Naive thymus-derived CD4-positive, alpha-beta T cell (primary cell): ENCODE measurements at places on chromosomes 3 and 15. TPM values are rescaled to one million over a fixed set of nuclear protein-coding genes. Genes with fewer than 3 reads are reported as not detected.

Gene GALNT15
- total RNA-seq: 0.08 and 0.46 TPM in 2 replicates

Gene TF
- 0.54 TPM for total RNA-seq

DNA sequence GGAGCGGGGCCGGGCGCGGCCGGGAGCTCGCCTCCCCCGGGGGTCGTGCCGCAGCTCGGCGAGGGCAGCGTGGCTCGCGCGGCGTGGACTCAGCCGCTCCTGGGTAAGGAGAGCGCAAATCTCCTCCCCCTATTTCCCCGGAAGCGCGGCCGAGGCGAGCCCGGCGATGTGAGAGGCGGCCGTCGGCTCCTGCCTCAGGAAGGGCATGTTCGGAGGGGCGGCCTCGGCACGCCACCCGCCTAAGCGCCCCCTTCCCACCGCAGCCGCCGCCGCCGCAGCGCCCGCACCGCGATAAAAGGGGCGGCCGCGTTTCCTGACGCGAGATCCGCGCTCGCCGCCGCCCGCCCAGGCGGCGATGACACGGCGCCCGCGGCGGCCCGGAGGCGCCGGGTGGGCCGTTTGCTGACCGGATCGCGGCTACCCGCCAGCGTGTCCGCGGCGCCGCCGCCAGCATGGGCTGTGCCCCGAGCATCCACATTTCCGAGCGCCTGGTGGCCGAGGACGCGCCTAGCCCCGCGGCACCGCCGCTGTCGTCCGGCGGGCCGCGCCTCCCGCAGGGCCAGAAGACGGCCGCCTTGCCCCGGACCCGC, at the start of gene PDE8A:
PDE8A (plus strand) TSS at position 146 of the 590 bp plus-strand sequence; CDS start at position 453, 307 bp downstream.
- no peaks in the 10 kb centered on the region for H3K27me3 ChIP-seq
- H3K4me1 ChIP-seq: peaks cover 19% of the 10 kb centered on the region
- peak; percentile 40 for DNase-seq
- no peaks in the 10 kb centered on the region for H3K36me3 ChIP-seq
- H3K4me3 ChIP-seq: peak within 1 kb of the TSS; percentile 98

GRCh38 chr15:86654501-86654900, 574.8 kb downstream of the AGBL1 start:
- H3K27me3 ChIP-seq: no peaks in the 10 kb centered on the region
- H3K4me3 ChIP-seq: no peak overlapping the region
- H3K4me1 ChIP-seq: peaks cover 44% of the 10 kb centered on the region
- no peak overlapping the region for H3K27ac ChIP-seq
- H3K36me3 ChIP-seq: no peaks in the 10 kb centered on the region

DNA sequence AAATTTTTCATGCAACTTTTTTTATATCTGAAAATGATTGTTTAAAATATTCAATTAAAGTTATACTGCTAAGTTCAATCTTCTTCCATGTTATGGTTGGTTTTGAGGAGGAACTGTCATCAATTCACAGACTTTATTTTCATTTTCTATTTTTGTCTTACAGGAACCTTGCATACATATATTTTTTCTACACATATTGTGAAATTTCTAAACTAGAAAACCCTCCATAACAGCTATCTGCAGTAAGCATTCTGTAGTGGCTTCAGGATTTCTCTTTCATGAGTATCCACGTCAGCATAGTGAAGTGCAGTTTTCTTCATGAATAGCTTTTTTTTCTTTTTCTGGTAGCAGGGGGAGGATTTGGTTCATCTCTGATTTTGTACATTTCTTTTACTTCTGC, 48.2 kb downstream of the ATR start:
- H3K27me3 ChIP-seq: no peaks in the 10 kb centered on the region
- no peaks in the 10 kb centered on the region for H3K4me1 ChIP-seq
- DNase-seq: no peak

GRCh38 chr15:64105113-64105704, 9.4 kb downstream of the SNX1 start:
- no peak overlapping the region for H3K27ac ChIP-seq
- DNase-seq: no peak
- no peak overlapping the region for H3K4me3 ChIP-seq
- no peaks in the 10 kb centered on the region for H3K27me3 ChIP-seq
- peaks cover 4% of the 10 kb centered on the region for H3K36me3 ChIP-seq

- no peaks in the 10 kb centered on the region for H3K36me3 ChIP-seq
- no peak overlapping the region for H3K27ac ChIP-seq
- no peaks in the 10 kb centered on the region for H3K4me1 ChIP-seq
- no peaks in the 10 kb centered on the region for H3K27me3 ChIP-seq
These were observed 15.1 kb upstream of the RPS27L start for GRCh38 chr15:63172376-63172775.

GRCh38 chr15:100692246-100692645, 89.9 kb downstream of the ASB7 start:
- H3K27ac ChIP-seq: no peak overlapping the region
- no peaks in the 10 kb centered on the region for H3K36me3 ChIP-seq
- DNase-seq: no peak
- H3K4me3 ChIP-seq: no peak overlapping the region

Gene CCR9
- total RNA-seq: 0.51 TPM

- no peak overlapping the region for H3K27ac ChIP-seq
- H3K36me3 ChIP-seq: no peaks in the 10 kb centered on the region
- no peaks in the 10 kb centered on the region for H3K4me1 ChIP-seq
- no peak overlapping the region for H3K4me3 ChIP-seq
These were observed 3.6 kb upstream of the GRAMD1C start for GRCh38 chr3:113834983-113835382.

GRCh38 chr3:27216955-27217552, 152.1 kb downstream of the NEK10 start:
- DNase-seq: no peak
- no peaks in the 10 kb centered on the region for H3K4me1 ChIP-seq
- no peaks in the 10 kb centered on the region for H3K36me3 ChIP-seq
- no peaks in the 10 kb centered on the region for H3K27me3 ChIP-seq
- no peak overlapping the region for H3K4me3 ChIP-seq
- H3K27ac ChIP-seq: no peak overlapping the region

DNA sequence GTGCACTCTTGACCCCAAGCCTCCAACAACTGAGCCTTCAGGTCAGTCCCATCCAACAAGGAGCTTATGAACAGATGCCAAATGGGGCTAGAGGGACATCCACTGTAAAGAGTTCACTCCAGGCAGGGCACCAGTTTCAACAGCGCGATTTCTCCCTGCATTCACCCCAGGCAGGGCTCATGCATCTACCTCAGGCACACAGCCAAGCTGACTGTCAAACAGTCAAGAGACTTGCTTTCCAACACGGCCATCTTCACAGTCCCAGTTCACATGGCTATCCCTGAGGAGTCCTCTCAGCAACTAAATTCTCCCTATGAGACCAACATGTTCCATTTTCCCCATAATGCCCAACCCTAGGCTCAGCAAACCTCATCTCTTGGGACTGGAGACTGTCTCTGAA, 17.7 kb downstream of the SLC25A20 start:
- peaks cover 40% of the 10 kb centered on the region for H3K36me3 ChIP-seq
- no peak overlapping the region for H3K4me3 ChIP-seq
- no peaks in the 10 kb centered on the region for H3K27me3 ChIP-seq
- no peaks in the 10 kb centered on the region for H3K4me1 ChIP-seq

DNA sequence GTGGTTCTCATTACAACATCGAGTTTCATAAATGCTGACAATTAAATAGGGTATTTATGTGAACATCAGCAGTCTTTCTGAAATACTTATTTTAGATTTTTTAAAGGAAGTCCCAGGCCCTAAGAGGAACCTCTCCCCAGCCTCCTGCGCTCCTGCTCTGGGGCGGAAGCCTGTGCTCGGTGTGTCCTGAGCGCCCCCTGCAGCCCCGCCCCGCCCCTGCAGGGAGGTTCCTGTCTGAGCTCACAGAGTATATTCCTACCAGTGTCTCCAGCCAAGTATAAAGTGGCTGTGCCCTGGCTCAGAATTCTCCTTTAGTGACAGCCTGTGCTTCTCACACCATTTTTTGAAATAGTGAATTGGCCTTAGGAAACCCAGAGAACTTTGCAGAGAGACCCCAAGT, 567.9 kb downstream of the GOLGA6L6 start:
- H3K4me1 ChIP-seq: no peaks in the 10 kb centered on the region
- DNase-seq: no peak
- no peak overlapping the region for H3K4me3 ChIP-seq
- H3K27ac ChIP-seq: no peak overlapping the region
- no peaks in the 10 kb centered on the region for H3K27me3 ChIP-seq

- H3K27me3 ChIP-seq: no peaks in the 10 kb centered on the region
- no peak for DNase-seq
- H3K4me3 ChIP-seq: peak overlapping the region; percentile 86
- H3K36me3 ChIP-seq: peaks cover 7% of the 10 kb centered on the region
- H3K27ac ChIP-seq: no peak overlapping the region
These were observed 3.0 kb downstream of the SMC4 start for GRCh38 chr3:160402221-160403027.

Gene CPB1
- total RNA-seq: not detected

- no peak overlapping the region for H3K4me3 ChIP-seq
- DNase-seq: no peak
- H3K27me3 ChIP-seq: no peaks in the 10 kb centered on the region
- no peaks in the 10 kb centered on the region for H3K36me3 ChIP-seq
- no peak overlapping the region for H3K27ac ChIP-seq
These were observed 201.6 kb upstream of the RGMA start for GRCh38 chr15:93290618-93290946.

GRCh38 chr15:60745469-60746061, 266.6 kb upstream of the ICE2 start:
- no peaks in the 10 kb centered on the region for H3K4me1 ChIP-seq
- no peaks in the 10 kb centered on the region for H3K27me3 ChIP-seq
- DNase-seq: no peak
- H3K36me3 ChIP-seq: no peaks in the 10 kb centered on the region
- H3K27ac ChIP-seq: no peak overlapping the region

DNA sequence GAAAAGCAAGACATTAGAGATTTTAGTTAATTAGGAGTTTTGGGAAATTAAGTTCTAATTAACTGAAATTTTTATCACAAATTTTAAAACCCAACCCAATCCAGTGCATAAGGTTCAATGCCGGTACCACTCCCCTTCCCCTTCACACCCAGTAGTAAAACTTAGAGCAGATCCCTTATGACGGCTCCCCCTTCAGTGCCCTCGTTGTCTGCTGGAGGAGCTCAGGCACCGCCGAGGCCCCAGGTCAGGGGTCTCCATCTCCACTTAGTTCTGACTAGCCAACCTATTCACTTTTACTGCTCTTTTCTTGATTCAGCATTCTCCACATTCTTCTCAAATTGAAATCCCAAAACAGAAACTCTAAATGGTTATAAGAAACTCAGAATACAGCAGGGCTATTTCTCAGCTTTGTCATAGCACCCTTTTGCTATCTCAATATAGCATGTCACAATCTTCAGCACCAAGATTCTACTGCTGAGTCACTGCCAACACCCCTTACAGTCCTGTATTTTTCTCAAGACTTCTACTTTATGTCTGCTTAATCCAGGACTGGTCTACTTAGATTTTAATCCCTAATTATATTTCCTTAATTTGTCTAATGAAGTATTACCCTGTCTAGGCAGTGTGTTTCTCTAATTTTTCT, 39.8 kb downstream of the TUBGCP4 start:
- no peak for DNase-seq
- H3K27me3 ChIP-seq: no peaks in the 10 kb centered on the region
- no peaks in the 10 kb centered on the region for H3K4me1 ChIP-seq
- no peak overlapping the region for H3K27ac ChIP-seq

DNA sequence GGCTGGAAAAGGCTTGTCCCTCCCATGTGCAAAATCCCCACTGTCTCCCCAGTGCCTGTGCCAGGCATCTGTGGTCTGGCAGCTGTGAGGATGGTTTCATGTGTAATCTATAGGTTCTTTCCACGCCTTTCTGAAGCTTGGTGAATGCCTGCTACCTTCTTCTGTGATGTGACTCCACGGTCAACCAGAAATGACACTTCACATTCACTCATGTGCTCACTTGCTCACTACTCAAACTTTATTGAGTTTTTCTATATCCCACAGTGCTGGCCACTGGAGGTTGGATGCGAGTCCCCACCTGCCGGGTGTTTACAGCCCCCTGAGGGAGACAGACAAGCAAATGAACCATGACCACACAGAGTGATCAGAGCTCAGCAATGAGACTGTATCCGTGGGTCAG, 27.9 kb upstream of the TLE3 start:
- no peak overlapping the region for H3K4me3 ChIP-seq
- no peaks in the 10 kb centered on the region for H3K36me3 ChIP-seq
- H3K27me3 ChIP-seq: no peaks in the 10 kb centered on the region

Gene GATA2
- total RNA-seq: 70.9 TPM

Gene SERINC4
- total RNA-seq: not detected

DNA sequence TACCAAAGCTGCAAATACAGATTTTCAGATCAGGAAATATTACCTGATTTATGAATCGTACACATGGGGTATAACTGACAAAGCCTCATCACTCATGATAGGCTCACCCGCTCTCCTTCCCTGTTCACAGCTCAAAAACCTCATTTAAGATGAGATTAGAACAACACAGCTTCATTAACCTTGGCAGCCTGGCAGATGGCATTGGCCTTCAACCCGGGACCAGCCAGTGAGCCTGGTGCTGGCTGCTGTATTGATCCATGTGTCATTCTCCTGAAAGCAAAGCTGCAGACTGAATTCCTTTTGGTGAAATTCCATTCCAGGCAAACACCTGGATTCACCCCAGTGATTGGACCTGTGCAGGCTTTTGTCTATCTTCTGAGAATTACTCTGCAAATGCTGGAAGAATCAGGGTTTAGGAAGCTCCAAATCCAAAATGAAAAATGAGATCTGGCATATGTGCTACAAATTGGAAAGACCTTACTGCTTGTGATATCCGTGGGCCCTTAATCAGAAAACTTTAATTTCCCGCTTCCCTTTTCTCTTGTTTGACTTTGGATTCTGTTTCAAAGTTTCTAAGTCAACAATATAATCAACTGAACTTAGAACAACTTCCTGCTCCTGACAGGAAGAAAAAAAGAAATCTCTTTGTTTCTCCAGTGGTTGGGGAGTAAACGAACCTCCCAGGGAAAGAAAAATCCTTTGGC, 189.1 kb upstream of the KBTBD8 start:
- H3K27ac ChIP-seq: no peak overlapping the region
- H3K36me3 ChIP-seq: no peaks in the 10 kb centered on the region

Gene GOLGA6L7
- total RNA-seq: not detected in 2 replicates

- H3K27me3 ChIP-seq: no peaks in the 10 kb centered on the region
- DNase-seq: no peak
- peak overlapping the region; percentile 93 for H3K27ac ChIP-seq
- peak overlapping the region; percentile 80 for H3K4me3 ChIP-seq
- H3K36me3 ChIP-seq: no peaks in the 10 kb centered on the region
- peaks cover 13% of the 10 kb centered on the region for H3K4me1 ChIP-seq
These were observed 595 bp downstream of the DPH6 start for GRCh38 chr15:35545316-35545823.

Gene MUC13
- total RNA-seq: not detected

DNA sequence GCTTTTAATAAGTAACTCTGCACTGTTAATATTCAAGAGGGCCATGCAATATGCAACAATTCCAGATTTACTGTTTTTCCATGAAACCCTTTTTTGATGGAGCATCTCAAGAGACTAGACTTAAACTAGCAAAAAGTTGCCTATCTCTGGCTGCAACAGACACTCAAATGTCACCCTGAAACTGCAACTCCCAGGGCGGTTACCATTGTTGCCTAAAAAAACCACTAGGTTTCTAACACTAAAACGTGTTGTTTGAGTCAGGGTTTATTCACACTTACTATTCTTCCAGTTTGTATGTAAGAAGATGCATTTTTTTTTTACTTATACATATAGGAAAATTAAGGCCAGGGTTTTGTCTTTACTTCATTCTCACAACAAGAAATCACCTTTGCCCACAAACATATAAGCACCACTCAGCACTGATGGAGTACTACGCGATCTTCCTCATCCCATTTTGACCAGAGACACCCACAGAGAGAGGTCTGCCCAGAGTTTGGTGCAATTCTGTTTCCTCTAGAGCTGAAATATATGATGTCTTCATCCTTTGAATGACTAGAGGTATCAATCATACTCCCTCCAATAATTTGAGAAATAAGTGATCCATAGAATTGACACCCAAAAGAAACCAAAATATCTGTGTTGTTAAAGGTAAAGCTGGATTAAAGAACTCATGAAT, 124.0 kb upstream of the SNTN start:
- no peak overlapping the region for H3K4me3 ChIP-seq
- DNase-seq: no peak
- no peaks in the 10 kb centered on the region for H3K36me3 ChIP-seq
- H3K4me1 ChIP-seq: no peaks in the 10 kb centered on the region

Gene LYZL4
- not detected for total RNA-seq

Gene ALDH1A2
- total RNA-seq: not detected
